ENCODE measurements at places on chromosomes 6 and 20. TPM values are rescaled to one million over a fixed set of nuclear protein-coding genes. Genes with fewer than 3 reads are reported as not detected.

The IPCEF1 gene
- total RNA-seq: 1.8 TPM

The BCAS4 gene
- total RNA-seq: 46.7 TPM

The MUC21 gene
- not detected for total RNA-seq

The EYA4 gene
- 0.40 TPM for total RNA-seq

The ENPP5 gene
- 0.44 TPM for total RNA-seq
